AG08396 (cell line): ENCODE measurements at places on chromosomes 12 and 14.
A peak's percentile ranks its signal among the peaks of the same experiment; 100 is the strongest.

DNA sequence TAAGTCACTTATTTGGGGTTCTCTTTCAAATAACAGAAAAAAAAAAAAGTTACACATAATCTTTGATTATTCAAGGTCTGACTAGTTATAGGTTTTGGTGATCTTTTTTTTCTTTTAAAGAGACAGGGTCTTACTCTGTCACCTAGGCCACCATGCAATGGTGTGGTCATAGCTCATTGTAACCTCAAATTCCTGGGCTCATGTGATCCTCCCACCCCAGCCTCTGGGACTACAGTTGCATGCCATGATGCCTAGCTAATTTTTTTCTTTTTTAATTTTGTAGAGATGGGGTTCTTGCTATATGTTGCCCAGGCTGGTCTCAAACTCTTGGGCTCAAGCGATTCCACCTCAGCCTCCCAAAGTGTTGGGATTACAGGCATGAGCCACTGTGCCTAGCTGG lies 56.5 kb upstream of the CFL2 start:
- no peak for DNase-seq

GRCh38 chr12:44851586-44851985 lies 24.5 kb downstream of the NELL2 start:
- no peak for DNase-seq

DNA sequence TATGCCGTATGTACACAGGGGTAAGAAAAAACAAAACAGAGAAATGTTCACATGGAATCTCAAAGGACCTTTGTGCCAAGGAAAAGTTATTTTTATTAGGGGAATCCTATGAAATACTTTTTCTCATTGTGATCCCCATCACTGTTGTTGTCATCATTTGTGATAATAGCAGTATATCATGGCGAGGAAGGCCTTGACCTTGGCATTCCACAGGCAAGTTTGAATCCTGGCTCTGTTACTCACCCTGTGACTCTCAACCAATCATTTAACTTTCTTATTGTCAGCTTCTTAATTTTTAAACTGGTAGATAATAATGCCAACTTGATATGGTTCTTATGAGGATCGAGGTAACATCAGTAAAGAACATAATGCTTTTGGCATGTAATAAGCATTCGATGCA lies 142.2 kb upstream of the DDHD1 start:
- no peak for DNase-seq

GRCh38 chr12:65195387-65196055 lies 26.1 kb downstream of the LEMD3 start:
- no peak for DNase-seq

DNA sequence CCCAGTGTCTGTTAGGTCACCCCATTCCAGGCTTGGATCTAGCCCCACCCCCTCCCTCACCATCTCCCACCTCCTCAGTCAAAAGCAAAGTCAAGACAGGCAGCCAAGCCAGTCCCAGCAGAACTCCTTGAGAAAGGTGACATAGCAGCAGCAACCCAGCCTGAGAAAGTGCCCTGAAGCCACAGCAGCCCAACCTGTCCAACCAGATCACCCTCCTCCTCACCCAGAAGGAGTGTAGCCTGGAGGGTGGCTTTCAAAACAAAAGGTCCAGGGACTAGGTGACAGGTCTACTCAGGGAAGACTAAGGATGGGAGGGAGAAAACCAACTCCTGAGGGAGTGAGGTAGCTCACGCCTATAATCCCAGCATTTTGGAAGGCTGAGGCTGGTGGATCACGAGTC lies 5.2 kb downstream of the RAB15 start:
- DNase-seq = no peak

- DNase-seq = no peak
Observed at GRCh38 chr12:15801770-15802744, 12.9 kb upstream of the EPS8 start.

- DNase-seq = no peak
Observed at GRCh38 chr12:115437061-115437567, 753.1 kb upstream of the TBX3 start.

- DNase-seq = no peak
Observed at GRCh38 chr14:33754261-33754660, 196.6 kb downstream of the EGLN3 start.

DNA sequence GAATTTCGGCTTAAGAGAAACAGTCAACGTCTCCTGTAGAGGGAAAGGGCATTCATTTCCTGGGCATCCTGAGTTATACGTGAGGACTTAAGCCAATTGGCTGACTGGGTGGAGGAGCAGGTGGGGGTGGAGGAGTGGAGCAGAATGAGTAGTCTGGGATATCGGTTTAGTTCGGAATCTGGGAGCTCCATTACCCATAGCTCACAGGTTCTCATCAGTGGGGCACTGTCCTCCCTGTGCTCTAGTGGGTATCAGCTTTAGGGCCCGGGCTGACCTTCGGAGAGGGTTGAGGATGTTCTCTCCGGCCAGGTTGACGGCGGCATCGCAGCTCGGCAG lies 704 bp downstream of the SDR39U1 start:
- DNase-seq = peak; percentile 57

DNA sequence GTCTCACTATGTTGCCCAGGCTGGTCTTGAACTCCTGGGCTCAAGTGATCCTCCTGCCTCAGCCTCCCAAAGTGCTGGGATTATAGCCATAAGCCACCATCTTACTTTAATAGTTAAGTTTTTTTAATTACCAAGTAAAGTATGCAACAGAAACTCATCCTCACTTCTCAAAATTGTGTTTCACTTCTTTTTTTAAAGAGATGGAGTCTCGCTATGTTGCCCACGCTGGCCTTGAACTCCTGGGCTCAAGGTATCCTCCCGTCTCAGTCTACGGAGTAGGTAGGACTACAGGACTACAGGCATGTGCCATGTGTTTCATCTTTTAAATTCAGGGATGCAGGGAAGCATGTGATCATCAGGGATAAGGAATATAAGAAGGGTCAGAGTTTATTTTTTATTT lies 17.2 kb upstream of the ARID2 start:
- DNase-seq = no peak

DNA sequence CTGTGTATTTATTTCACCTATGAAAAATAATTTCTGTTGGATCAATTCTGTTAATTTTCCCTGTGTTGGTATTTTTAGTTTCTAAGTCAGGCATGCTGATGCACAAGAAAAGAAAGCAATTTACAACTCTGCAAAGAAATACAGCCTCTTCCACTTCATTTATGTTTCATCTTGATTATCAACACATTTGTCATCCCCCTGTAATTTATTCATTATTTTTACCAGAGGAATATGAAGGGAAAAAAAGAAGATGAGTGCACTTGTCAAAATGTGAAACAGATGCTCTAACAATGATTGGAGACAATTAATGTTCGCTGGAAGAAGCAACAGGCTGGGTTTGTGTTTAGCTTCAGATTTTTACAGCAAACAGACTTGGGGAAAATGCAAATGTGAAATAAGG lies 958.5 kb upstream of the SEL1L start:
- no peak for DNase-seq

DNA sequence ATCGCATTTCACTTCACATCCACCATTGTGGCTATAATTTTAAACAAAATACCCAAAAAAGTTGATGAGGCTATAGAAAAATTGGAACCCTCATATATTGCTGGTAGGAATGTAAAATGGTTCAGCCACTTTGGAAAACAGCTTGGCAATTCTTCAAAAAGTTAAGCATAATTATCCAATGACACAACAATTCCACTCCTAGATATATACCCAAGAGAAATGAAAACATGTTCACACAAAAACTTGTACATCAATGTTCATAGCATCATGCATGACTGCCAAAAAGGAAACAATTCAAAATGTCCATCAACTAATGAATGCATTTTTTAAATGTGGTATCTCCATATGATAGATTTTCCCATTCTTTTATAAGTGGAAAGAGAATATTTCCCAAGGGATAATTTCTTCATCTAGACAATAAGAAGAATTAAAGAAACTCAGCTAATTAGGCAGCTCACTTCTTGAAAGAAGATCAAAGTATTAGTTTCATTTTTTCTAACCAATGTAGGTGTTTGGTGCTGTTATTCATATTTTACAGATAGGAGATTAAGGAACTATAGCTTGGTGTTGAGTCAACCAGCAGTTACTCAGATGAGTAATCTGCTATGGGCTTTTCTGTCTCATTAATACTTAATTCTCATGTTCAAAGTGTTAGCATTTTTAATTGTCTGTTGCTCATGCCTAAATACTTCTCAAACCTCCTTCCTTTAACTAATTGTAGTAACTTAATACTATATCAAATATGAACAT lies 32.8 kb downstream of the YEATS4 start:
- DNase-seq = no peak

DNA sequence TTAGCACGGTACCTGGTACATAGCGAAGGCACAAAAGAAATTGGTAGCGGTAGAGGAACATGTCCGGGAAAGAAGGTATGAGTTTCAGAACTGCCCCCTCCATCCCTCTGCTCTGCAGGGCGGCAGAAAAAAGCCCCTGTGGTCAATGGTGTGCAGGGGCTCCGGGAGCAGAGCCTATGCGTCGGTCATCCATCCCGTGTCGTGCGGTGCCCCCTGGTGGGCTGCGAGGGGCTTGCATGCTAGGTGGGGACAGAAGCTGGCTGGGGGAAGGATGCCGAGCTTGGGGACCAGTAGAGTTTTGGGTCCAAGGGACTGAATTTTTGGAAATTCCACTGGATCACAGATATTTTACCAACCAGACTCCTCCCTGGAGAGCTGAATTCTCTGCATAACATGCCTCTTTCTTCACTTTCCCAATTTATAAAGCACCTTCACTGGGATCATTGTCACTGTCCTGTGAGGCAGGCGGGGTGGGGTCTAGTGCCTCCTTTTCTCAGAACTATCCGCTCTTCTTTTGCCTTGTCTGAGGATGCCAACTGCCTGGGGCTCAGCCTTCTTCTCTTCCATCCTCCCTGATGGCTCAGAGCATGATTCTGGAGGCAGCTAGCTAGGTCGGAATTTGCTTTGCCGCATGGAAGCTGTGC lies 148.7 kb downstream of the SMOC1 start:
- DNase-seq = peak; percentile 78
